A549 treated with CORT108297 at 1 μM for 4 hours (cell line): ENCODE measurements at places on chromosomes 2 and 18. TPM values are rescaled to one million over a fixed set of nuclear protein-coding genes. Genes with fewer than 3 reads are reported as not detected.

Gene ASXL3
- total RNA-seq, result not detected in 5 replicates

Gene SLC5A7
- not detected in 5 replicates for total RNA-seq

Gene TMEFF2
- 0.13 to 0.81 TPM (median 0.34 TPM) in 5 replicates for total RNA-seq

Gene KCNS3
- total RNA-seq, result 1.1 to 1.5 TPM (median 1.4 TPM) in 5 replicates

Gene AMER3
- total RNA-seq, result not detected in 5 replicates
